Amniotic stem cell (primary cell): ENCODE measurements at places on chromosomes 1 and 21.

DNA sequence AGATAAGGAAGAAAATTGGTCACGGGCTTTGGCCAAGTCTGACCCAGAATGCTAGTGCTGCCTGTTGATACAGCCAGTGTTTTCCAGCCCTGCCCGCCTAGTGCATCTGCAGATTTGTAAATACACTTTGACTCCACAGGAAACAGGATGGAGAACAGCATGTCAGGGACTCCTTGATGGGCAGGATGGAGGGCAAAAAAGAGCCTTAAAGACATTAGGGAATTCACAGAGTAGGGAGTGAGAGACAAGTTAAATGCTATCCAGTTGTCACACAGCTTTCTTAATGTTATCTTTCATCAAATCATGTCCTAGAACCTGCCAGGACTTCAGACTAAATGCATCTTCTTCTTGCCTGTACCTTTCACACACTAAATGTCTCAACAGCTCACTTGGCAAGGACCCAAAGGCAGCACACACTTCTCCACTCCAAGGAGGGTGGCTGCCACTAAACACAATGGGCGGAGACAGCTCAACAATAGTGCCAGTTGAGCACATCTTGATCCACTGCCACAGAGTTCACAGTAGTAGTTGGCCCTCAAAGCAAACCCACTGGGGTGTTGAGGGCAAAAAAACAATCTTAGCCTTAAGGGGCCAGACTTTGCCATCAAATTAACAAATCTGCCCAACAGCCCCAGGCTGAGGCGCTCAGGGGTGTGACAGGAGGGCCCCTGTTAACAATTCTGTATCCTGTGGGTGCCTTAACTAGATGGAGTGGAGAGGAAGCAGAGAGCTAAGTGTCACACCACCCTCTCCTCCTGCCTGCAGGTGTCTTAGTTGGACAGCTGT, 2.7 kb downstream of the HIVEP3 start:
- DNase-seq: no peak

DNA sequence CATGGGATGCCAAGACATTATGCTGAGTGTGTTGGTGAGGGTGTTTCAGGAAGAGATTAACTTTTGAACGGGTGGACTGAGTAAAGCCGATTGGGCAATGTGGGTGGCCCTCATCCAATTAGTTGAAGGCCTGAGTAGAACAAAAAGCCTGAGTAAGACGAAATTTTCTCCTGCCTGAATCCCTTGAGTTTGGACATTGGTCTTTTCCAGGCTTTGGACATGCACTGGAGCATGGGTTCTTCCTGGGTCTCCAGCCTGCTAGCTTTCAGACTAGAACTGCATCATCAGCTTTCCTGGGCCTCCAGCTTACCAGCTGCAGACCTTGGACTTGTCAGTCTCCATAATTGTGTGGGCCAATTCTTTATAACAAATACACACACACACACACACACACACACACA, 63.6 kb downstream of the NIBAN1 start:
- no peak for DNase-seq

GRCh38 chr1:244660595-244660994, 7.7 kb downstream of the DESI2 start:
- no peak for DNase-seq

DNA sequence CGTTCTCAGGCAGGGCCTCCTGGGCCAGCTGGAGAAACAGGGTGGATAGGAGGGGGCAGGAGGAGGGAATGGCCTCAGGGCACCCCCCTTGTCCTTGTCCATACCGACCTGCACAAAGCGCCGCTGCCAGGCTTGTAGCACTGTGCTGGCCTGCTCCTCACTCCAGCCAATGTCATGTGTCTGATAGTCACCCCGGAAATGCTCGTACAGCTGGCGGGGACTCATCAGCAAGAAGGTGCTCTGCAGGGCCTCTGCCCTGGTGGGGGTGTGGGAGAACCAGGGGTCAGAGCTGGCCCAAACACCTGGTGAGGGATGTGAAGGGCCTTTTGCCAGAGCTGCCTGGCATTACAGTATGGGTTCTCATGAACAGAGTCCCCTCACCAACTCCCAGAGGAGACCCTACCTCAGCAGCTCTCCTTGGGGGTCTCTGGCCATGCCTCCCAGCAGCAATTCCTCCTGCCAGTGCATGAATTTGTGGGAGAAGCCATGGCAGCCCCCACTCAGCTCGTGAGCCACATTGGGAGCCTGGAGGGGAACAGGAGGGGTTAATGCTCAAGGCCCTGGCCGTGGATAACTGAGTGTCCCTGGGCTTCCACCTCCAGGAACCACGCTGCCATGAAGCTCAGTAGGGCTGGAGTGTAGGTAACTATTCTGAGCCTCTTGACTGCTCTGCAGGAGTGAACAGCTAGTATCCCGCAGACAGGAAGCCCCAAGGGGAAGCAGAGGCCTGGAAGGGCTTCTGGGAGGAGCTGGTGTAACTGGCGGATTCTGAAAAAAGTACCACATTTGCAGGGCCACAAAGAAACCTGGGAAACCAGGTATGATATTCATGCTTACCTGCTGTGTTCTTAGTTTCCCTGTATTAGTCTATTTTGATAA, 13.3 kb downstream of the PTCH2 start:
- DNase-seq: no peak

DNA sequence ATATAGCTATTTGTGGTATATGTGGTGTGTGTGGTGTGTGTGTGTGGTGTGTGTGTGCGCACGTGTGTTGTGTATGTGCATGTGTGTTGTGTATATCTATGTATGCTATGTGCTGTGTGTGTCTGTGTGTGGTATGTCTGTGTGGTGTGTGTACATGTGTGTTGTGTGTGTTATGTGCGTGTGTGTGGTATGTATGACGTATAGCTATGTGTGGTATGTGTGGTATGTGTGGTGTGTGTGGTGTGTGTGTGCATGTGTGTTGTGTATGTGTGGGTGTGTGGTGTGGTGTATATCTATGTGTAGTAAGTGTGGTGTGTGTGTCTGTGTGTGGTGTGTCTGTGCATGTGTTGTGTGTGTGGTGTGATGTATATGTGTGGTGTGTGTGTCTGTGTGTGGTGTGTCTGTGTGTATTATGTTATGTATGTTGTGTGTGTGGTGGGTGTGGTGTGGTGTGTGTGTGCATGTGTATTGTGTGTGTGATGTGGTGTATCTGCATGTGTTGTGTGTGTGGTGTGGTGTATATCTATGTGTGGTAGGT, 59.8 kb downstream of the EDN2 start:
- no peak for DNase-seq

- no peak for DNase-seq
These were observed 1.4 kb upstream of the ABCA4 start for GRCh38 chr1:94122201-94122970.

GRCh38 chr1:90505806-90506205, 211.3 kb downstream of the BARHL2 start:
- DNase-seq: no peak

- DNase-seq: no peak
These were observed 13.1 kb downstream of the UBIAD1 start for GRCh38 chr1:11285883-11286734.

DNA sequence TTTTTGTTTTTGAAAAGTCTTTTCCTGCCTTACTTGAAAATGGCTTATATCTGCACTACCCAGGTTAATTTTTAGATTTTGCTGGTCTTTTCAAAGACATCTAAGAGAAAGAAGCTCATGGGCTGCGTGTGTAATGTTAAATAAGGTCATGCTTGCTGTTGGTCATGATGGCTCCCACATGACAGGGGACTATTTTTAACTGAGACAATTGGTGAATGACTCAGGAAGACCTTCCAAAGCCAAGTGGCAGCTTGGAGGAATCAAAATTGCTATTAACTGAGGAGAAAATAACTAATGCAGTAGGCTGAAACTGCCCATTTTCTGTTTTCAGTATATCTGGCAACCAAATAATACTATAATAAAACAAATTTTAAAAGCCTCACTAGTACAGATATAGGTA, 117.1 kb upstream of the SPAG17 start:
- DNase-seq: no peak

DNA sequence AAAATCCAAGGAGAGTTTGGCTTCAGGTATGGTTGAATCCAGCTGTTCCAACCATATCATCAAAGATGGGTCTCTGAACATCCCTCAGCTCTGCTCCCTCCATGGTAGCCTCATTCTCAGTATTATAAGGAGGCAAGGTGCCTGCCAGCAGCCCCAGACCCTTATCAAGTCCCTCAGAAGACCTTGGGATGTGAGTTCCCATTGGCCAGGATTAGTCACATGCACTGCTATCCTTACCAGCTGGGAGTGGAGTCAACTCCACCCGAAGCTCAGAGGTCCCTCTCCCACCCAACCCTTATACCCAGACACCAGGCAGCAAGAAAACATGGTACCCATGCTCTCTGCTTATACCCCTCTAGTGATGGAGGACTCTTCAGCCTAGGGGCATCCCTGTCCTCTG, 153.7 kb upstream of the ZBTB40 start:
- DNase-seq: no peak

- DNase-seq: peak; percentile 63
These were observed at the start of gene DVL1 for GRCh38 chr1:1349256-1350012. DVL1 (minus strand) TSS chr1:1349418; CDS start chr1:1349065, 353 bp downstream.

- DNase-seq: no peak
These were observed 1.3 kb downstream of the PAQR7 start for GRCh38 chr1:25874209-25874608.

DNA sequence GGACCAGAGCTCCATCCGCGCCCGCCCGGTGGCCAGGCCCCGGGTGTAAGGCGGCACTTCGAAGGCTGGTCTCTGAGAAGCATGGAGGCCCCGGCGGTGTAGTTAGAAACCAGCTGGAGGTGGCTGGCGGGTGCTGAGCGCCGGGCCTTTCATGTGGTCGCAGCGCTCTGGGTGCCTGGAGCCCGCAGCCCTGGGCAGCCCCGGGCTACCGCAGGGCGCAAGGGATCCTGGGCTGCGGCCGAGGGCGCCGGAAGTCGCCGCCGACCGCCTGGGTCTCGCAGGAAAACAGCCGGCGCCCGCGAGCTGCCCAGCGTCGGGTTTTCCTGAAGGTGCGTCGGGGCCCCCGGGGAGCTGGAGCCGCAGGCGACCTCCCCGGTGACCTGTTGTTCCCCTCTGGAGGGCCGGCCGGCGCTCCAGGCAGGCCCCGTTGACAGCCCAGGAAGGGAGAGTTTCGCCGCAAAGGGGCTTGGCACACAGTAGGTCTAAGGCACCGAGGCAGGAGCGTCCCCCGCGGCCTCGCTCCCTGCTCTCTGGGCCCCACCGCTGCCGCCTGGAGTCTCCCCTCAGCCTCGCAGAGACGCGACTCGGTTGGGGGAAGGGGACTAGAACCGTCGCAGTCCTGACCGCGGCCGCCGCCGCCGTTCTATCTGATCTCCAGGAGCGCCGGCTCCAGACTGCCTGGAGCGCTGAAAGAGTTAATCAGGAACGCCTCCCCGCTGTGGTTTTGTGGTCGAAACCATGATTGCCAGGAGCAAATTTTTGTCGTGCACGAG, 2.7 kb downstream of the GRHL3 start:
- peak; percentile 38 for DNase-seq

GRCh38 chr1:152502496-152503180, 8.0 kb upstream of the LCE5A start:
- no peak for DNase-seq

GRCh38 chr21:38133240-38133639, 123.6 kb upstream of the KCNJ15 start:
- no peak for DNase-seq

DNA sequence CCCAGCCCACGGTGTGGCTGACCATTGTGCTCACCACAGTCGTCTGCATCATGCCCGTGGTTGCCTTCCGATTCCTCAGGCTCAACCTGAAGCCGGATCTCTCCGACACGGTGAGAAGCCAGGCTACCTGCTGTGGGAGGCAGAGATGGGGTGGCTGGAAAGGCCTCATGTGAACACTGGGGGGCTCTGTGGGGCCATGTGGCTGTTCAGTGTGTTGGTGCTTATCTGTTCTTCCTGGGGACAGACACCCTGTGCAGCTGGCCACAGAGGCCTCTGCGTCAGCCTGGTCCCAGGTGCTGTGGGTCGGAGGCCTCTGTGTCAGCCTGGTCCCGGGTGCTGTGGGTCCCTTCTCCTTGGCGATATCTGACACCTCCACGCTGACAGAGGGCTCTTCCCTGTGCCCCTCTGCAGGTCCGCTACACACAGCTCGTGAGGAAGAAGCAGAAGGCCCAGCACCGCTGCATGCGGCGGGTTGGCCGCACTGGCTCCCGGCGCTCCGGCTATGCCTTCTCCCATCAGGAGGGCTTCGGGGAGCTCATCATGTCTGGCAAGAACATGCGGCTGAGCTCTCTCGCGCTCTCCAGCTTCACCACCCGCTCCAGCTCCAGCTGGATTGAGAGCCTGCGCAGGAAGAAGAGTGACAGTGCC, 23.2 kb downstream of the ATP8B2 start:
- no peak for DNase-seq

- DNase-seq: no peak
These were observed 100.5 kb upstream of the NEK7 start for GRCh38 chr1:198056255-198056654.

DNA sequence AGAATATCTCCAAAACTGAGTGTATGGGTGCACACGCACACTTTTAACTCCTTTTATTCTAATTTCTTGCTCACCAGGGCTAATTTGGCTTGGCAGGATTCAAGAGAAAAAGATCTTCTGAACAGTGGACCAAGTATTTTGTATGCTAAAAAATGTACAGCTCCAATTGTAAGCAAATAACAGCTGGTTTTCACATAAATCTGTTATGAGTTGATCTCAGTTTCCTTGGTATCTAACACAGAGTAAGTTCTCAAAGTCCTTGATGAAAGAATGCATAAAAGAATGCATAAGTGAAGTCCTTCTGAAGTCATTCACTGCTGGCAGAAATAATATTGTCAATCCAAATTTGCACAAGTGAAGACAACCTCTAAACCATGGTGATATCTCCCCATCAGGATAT, 213.0 kb downstream of the OMA1 start:
- DNase-seq: no peak

DNA sequence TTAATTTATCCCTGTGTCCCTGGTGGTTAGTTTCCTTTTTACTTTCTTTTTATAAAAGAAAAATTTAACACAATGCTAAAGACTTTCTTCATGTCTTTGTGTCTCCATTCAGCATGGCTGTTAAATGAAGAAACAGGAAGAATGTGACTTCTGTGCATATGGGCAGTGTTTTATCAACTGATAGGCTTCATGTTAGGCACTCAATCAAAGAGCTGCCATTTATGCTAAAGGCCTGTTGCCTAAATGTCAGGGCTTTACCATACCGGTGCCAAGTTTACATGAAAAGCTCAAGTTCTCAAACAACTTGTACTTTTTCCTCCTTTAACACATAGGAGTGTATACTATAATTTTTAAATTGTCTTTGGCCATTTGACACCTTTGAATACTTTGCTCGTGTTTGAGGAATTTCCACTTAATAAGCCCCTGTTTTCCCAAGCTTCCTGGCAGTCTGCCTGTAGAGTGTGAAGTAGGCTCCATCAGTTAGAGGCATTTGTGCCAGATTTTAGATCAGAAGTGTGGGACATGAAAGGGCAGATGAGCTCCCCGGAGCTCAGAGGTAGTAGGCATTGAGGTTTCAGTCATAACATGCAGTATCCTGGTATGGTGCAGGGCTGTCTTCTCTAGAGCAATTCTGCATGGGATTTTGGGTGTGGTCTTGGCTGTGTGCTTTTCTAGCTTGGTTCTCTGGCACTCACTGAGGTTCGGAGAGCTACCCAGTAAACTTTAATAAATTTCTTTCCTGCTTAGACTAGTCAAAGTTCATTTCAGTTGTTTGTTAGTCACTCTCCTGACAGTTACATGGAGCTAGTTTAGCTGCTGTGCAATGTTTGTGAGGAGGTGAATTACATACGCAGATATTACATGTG, 119.0 kb downstream of the LEPR start:
- no peak for DNase-seq
